ENCODE measurements at places on chromosomes 16 and 17.

- no peak for DNase-seq
Observed at GRCh38 chr16:87418644-87419043, 26.5 kb downstream of the MAP1LC3B start.

GRCh38 chr16:81485824-81486539 is 41.4 kb downstream of the CMIP start:
- no peak for DNase-seq

GRCh38 chr16:50012182-50012581 is 12.8 kb upstream of the CNEP1R1 start:
- DNase-seq: no peak

DNA sequence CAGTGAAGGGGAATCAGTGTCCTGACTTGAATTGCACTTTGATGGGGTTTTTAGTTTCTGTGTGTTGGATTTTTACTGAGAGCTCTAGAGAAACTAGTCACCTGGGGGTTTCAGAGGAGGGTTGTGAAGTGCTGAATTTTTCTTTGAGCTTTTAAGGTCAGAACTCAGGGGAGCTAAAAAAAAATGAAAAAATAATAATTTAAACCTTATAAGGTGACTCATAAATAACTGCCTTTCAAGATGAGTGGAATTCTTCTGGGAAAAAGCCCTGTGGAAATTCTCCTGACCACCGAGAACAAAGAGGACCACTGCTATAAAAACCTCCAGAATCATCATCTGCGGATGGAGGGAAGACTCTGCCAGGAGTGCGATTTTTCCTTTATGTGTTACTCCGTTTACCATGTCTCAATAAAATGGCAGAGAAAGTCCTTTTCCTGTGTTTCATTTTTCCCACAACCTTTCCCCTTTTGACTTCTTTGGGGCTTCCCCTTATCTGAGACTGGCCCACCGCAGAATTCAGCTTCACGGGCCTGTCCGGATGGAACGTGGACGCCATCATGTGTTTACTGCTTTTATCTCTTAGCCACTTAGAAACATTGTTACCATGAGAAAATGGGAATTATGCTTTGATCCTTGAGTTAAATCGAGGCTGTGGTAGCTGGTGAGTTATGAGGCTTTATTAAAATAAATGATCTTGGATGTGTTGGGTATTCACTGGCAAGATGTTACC is 39.7 kb downstream of the RPTOR start:
- DNase-seq: no peak

DNA sequence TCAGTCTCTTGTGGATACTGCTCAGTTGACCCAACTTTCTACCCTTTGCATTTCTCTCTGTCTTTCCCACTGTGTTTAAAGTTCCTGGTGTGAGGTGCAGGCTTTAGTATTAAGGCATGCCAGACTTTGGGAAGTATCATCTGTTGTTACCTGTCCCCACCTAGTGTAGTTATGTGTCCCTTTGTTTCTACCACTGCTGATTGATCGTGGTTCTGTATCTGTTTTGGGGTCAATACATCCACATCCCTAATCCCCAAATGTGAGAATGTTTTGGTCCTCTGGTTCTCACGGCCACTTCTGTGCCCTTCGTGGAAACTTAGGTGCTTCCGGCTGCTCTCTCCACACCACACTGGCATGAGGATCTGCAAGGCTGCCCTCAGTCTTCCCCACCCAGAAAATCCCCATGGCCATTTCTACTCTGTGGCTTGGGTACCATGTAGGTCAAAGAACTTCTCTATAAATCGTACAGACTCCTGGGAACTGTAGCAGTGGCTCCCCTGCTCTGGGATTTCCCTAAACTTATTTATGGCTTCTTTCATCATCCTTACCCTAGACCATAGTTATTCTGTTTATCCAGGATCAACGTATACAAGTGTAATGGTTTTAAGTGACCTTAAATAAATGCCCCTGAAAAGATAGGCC is 443.2 kb downstream of the XYLT1 start:
- no peak for DNase-seq
